ENCODE measurements at places on chromosomes 4 and X. TPM values are rescaled to one million over a fixed set of nuclear protein-coding genes. Genes with fewer than 3 reads are reported as not detected.

GRCh38 chrX:15073313-15073712, 196.6 kb downstream of the ASB9 start:
- no peak for DNase-seq

GRCh38 chr4:74056858-74057562, 18.5 kb upstream of the CXCL3 start:
- no peak for DNase-seq

DNA sequence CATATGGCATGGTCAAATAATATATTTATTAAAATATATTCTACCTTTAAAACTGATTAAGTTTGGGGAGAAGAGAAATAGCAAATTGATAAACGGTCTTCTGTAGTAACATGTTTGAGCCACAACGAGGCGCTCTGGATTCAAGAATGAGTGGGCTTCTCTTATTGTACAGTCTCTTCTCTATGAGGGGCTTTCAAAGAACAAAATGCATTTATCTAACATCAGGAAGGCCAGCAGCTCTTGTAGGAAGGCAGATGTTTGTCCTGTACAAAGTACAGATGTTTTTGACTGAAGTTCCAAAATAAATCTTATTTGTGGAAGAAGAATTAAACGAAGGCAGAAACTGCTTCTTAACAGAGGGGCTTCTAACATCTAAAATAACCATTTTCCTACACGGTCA, 153.6 kb downstream of the RASL11B start:
- no peak for DNase-seq

DNA sequence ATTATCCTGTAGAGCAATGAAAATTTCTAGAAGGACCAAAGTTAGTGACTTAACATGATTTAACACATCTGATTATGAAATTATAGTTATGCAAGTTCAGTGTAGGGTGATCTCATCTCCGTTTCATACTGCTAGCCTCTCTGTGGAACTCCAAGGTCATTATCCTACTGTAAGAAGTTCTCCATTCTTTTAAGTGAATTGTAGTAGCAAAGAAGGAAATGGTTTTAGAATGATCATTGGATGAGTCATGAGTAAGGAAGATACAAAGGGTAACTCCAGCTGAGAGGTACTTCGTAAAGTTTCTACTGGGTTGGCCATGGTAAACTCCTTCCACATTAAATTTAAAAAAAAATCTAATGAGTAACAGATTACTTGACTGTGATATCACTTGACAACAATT, 215.0 kb upstream of the GIMD1 start:
- no peak for DNase-seq

GRCh38 chrX:48937054-48937907, 18.5 kb upstream of the PIM2 start:
- DNase-seq, result peak; percentile 10

GRCh38 chr4:44679060-44679459, 840 bp downstream of the GUF1 start:
- no peak for DNase-seq

DNA sequence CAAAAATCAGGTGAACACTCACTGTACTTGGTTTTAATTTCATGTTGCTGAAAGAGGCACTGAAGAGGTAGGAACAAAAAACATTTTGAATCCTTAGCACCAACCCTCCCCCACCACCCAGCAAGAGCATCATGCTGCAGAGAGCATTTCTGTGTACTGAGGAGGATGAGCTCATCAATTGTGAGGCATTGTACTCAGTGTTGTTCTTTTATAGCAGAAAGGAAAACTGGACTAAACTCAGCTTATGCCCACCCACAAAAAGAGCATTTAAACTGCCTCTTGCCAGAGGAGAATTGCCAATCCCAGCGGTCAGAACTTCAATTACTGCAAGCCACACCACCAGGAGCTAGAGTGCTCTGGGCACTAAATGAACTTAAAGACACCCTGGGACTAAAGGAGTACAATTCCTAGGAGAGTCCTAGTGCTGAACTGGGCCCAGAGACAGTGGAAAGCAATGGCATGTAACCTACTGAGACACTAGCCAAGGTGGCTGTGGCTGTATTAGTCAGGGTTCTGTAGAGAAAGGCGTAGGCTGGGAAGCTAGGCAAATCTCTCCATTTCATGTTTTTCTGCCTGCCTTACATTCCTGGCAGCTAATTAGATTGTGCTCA, 280.7 kb upstream of the KLHL4 start:
- no peak for DNase-seq

DNA sequence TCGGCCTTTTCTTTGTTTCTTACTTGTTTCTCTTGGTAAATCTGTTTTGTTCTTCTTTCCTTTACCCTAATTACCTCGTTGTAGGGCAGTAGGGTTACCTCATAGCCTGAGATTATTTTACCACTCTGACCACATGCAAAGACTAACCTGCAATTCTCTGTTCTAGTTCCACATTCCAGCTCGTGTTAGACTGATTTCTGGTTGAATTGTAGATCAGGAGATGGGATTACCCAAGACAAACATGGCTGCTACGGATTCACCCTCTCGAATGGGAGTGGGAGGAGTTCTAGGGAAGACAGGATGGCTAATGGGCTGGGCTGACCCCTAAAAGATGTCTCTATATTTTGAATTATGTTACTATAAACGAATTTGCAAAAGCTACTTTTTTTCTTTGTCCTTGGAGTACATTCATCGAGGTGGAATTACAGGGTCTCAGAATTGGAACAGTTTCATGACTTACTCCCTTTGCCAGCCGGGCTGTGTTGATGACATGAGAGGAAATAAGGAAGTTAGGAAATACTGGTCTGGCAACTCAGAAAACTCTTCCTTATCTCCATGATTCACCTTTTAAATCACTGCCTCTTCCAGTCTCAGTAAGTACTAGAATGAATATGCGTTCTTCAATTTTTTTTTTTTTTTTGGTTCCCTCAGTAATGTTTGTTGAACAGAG, 36.7 kb upstream of the FBXW7 start:
- no peak for DNase-seq

GRCh38 chr4:8267077-8267476, 2.5 kb upstream of the HTRA3 start:
- DNase-seq, result peak; percentile 84

GRCh38 chr4:5376015-5376414, 324.7 kb downstream of the STK32B start:
- no peak for DNase-seq

DNA sequence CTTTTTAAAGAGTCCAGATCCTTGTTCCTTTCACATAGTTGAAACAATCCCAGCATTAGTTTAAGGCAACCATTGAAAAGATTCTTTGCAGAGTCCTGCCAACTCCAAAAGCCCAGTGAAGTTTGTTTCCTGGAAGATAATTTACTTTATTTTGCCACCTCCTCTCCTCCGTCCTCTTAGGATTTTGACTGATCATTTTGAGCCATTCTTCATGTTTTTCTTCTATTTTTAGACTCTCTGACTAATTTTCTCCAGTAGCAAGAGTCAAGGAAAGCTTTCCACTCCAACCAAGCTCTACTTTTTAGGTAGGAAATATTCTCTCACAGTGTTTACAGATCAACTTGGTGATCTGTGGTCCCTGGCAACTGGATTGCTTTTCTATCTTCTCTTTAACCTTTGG, 10.3 kb downstream of the NCBP2L start:
- DNase-seq, result no peak

DNA sequence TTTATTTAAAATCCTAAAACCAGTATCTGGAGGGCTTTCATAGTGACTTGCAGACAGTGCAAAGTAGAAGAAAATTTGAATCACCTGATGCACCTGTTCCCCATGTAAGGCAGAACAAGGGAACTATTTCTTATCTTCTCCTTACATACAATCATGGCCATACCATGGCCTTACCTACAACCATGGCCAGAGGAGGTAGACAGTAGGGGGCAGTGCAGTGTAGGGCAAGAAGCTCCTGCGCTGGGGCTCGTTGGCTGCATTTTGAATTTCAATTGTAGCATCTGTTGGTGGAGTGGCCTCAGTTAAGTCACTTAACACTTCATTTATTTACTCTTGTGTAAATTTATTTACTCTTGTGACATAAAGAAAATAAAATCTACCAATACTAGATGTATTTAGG, 33.0 kb downstream of the GALNTL6 start:
- DNase-seq, result no peak

DNA sequence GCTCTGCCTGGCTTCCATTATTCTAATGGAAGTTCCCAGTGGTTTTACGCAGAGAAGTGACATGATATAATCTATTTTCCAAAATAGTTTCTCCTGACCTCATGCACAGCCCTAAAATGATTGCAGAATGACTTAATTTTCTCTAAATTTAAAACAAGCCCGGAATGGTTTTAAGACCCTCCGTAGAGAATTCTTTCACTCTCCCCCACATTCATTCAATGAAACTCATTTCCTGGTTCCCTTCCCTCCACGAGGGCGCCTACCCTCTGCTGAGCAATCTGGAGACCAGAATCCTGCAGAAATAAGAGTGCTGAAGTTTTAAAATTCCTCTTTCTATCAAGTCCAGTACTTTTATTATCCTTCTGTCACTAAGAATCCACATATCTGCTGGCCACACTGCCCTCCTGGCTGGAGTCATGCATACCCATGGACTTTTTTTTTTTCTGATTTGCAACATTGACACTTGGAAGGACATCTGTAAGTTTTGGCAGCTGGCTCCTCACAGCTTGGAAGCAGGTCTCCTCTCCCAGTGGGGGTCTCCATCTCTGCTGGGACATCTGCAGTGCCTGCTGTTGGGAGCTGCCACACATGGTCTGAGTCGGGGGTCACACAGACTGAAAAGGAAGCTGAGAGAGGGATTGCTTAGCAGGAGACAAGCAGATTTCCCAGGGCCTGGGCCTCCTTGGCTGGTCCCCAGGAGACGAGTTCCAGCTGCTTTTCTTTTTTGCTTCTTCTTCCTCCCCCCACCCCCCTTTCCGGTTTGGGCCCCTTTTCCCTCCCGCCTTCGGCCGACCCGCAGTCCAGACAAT, 86.1 kb downstream of the SOWAHB start:
- DNase-seq, result no peak

DNA sequence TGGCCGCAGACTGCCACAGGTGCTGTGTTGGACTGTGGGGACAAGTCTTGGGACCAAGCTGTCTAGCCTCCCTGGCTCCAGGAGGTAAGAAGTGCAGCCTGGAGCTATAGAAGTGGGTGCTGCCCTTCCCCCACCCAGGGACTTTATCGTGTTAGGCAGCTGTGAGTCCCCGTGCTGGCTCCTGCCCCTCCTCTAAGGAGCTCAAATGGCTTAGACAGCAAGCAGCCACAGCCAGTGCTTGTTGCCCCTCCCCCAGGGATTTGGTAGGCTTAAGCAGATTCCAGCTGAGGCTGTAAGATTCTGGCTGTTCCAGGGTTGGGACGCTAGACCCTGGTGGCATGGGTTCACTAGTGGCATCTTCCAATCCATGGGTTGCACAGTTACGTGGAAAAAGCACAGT, 979.4 kb upstream of the PCDH10 start:
- DNase-seq, result no peak

GRCh38 chr4:14130551-14130950, 503.0 kb upstream of the BOD1L1 start:
- DNase-seq, result no peak

DNA sequence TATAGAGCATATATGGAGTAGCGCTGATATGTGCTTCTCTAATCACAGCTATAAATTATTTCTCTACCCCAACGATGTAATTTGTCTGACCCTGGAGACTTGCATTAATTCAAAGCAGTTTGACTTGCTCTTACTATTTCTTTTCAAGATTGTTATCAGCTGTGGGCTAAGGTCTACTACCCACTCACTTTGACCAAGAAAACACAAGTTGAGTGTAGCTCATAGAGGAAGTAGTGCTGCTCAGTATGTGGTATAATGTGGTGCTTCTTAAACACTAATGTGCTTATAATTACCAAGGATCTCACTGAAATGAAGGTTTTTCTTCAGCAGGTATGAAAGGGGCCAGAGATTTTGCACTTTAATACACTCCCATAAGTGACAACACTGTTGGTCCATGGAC, 70.1 kb downstream of the INPP4B start:
- DNase-seq, result no peak

DNA sequence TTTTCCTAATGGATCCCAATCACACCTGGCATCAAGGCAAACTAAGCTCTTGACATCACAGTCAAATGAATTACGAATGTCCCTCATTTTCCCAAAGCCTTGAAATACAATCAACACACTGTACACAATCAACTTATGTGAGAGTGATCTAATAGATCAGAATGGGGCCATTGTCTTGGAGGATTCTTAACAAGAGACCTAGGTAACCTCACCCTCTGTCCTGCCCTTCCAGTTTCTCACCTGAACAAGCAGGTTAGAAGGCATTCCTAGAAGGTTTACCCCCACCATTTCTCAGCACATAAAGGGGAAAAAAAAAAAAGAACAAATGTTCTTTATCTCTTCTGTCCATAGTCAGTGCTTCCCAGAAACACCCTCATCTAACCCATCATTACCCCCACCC, 6.3 kb downstream of the SLC39A8 start:
- no peak for DNase-seq

DNA sequence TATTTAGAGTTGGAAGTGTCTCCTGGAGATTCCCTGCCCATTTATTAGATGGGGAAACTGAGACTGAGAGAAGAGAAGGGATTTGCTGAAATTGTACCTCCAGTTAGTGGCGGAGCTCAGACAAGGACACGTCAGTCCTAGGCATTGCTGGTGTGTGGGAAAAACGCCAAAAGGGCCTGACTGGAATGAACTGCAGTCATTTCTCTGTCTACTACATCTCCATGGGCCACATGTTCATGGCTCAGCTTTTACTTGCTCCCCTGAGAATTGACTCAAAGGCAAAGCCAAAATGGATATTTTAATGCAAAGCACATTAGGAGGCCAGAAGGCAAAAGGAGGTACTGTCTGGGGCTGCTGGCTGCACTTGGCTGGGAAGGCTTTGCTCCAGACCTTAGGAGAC, 3.9 kb downstream of the TFDP3 start:
- DNase-seq, result no peak

- DNase-seq, result no peak
These were observed 7.0 kb downstream of the ENOX2 start for GRCh38 chrX:130896026-130896425.

NPY1R gene
- total RNA-seq, result 16.7 TPM

TGIF2LX gene
- not detected for total RNA-seq

FGD1 gene
- 3.0 TPM for total RNA-seq

ANK2 gene
- 61.4 TPM for total RNA-seq

FTHL17 gene
- not detected for total RNA-seq

NXF2 gene
- total RNA-seq, result not detected

CDX4 gene
- not detected for total RNA-seq

FANCB gene
- 2.2 TPM for total RNA-seq

RPGR gene
- 33.9 TPM for total RNA-seq

ASMT gene
- not detected for total RNA-seq

BANK1 gene
- total RNA-seq, result 19.7 TPM

NDP gene
- 0.22 TPM for total RNA-seq

Measured in thyroid gland (tissue), 4 donors.